ENCODE measurements at places on chromosomes 4 and X. TPM values are rescaled to one million over a fixed set of nuclear protein-coding genes. Genes with fewer than 3 reads are reported as not detected.

DNA sequence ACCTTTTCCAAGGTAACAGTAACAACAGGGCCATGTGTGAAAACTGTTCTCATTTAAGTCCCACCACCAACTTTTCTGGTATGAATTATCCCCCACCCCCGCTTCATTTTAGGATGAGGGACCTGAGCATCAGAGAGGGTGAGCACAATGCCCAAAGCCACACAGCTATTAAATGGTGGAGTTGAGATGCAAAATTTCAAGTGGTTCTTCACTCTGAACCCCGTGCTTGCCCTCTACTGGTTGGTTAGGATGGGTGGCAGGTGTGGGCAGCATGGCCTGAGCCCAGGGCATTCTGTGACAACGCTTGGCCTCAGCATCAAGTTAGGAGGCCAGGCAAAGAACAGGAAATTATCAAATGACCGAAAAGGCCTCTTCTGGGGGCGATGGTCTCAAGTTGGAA lies 33.5 kb downstream of the MED28 start:
- DNase-seq: peak; percentile 58

DNA sequence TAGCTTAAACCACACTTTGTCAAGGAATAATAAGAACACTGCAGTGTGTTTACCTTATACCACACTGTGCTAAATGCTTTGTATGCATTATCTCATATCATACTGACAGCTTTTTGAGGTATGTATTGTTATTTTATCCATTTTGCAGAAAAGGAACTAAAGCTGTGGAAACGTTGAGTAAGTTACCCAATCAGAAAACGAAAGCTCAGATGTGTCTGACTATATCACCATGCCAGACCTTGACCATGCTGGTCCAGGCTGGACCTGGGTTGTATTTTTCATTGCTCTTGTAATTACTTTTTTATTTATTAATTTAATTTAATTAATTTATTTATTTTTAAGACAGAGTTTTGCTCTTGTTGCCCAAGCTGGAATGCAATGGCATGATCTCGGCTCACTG lies 2.1 kb downstream of the HSD17B11 start:
- no peak for DNase-seq

DNA sequence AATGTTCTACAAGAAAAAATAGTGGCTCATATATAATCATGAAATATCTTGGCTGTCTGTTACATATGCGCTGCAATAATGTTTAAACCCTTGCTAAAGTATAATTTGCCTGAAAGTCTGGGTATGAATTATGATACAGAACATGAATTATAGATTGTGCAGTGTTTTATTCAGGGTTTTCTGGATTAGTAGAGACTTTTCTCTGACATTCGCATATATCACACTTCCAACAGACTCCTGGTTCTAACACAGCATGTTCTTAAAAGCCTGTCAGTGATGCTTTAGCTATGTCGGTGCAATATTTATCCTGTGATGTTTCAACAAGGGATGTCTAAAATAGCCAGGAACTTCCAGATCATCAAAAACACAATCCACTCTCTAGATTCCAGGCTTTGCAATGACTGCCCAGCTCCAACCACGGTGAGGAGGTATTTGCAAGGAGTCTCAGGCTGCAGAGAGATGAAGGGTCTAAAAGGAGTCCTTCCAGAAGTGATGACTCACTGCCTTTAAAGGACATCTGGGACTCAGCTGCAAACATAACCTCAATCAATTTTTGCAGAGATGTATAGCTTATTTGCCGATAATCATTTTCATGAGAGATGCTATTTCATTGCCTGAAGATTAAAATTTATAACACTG lies 69.4 kb downstream of the RWDD4 start:
- DNase-seq: no peak

- peak; percentile 2 for DNase-seq
Observed at GRCh38 chr4:131302108-131302507, 1847.0 kb upstream of the PCDH10 start.

- DNase-seq: no peak
Observed at GRCh38 chrX:151697522-151697921, 2.3 kb downstream of the PRRG3 start.

- DNase-seq: no peak
Observed at GRCh38 chr4:89657931-89658700, 178.8 kb downstream of the SNCA start.

DNA sequence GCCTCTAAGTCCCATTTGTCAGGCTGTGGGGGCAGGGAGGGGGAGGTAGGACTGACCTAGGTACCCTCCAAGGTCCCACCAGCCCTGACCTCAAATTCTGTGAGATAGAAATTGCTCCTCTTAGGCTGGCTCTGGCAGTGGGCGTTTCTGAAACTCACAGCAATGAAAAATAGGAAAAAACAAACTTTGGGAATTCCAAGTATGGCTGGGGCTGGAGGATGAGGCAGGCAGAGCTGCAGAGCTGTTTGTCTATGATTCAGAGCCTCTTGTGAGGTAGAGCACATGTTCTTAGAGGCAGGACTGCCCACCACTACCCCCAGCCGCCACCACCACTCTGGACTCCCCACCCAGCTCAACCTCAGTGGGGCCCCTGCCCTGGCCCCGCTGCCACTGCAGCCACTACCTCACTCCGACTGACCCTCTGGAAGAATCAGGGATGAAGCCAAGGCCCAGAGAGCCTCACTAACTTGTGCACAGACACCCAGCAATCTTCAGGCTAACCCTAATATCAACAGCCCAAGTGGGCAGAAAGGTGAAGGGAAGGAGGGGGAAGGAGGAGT lies 98.2 kb downstream of the PJA1 start:
- no peak for DNase-seq

GRCh38 chr4:122827258-122827878 lies 737 bp downstream of the FGF2 start:
- DNase-seq: peak; percentile 67

- DNase-seq: no peak
Observed at GRCh38 chr4:16830081-16830480, 68.4 kb downstream of the LDB2 start.

DNA sequence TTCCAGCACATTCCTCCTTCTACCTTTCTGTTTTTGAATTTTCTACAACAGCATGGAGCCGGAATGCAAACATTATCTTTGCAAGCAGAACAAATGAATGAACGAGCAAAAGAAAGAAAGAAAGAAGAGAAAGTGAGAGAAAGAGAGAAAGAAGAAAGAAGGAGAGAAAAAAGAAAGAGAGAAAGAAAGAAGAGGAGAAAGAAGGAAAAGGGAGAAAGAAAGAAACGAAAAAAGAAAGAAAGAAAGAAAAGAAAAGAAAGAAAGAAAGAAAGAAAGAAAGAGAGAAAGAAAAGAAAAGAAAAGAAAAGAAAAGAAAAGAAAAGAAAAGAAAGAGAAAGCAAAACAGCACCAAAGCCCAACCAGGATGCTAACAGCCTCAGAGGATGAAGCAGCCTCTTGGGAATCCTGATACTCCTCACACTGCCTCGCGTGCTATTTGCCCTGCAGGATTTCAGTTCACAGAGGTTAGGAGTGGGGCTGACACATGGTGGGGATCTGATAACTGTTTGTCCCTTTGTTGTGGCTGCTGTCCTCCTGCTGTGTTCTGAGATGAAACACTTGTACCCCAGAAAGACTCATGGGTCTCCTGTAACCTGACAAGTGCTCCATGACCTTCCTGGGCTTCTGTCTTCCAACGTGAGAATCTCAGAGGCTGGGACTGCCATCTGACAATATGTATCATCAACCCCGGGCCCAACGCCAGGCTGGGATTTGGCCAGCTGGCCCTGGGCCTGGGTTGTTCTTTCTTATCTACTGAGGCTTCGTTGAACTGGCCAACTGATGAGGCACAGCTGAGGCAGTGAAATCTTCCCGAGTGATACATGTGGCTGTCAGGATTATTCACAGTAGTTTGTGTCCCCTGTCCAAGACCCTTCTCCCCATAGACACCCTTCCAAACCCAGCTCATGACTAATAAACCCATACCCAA lies 61.0 kb downstream of the SEPSECS start:
- no peak for DNase-seq

DNA sequence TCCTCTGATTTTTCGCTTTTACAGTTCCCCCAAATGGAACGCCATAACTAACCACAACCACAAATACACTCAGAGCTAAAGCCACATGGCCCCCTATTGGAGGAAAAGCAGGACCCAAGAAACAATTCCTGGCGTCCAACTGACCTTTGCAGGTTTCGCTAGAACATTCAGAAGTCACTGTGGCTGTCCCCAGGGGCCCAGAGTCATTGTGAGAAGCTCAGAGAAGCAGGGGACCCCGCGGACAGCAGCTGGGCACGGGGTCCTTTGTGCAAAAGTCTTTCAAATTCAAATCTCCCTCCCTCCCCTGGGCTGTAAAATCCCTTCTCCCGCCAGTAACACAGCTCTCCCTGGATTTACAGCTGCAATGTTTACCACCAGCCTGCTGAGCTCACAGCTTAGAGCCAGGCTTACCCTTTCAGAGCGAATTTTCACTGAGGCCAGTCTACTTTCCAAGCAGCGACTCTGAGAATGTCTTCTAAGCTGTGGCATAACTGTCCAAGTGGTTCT lies 214.8 kb downstream of the CRLF2 start:
- peak; percentile 64 for DNase-seq

GRCh38 chr4:139177049-139177868 lies at the start of gene ELF2:
Gene ELF2 (minus strand): TSS chr4:139177218. CDS start chr4:139137701, 39,517 bp downstream.
- peak; percentile 96 for DNase-seq

GRCh38 chr4:148205476-148205875 lies 236.7 kb downstream of the NR3C2 start:
- no peak for DNase-seq

- no peak for DNase-seq
Observed at GRCh38 chr4:144518181-144518895, 127.6 kb upstream of the HHIP start.

- DNase-seq: no peak
Observed at GRCh38 chr4:15536552-15537499, 67.1 kb downstream of the CC2D2A start.

- DNase-seq: no peak
Observed at GRCh38 chr4:15425520-15425919, 2.3 kb upstream of the C1QTNF7 start.

- no peak for DNase-seq
Observed at GRCh38 chrX:107574054-107574683, 54.1 kb upstream of the PRPS1 start.

GAGE12E gene
- total RNA-seq: not detected

CENPVL1 gene
- 1.3 TPM for total RNA-seq

EDNRA gene
- total RNA-seq: 1.1 TPM

TMPRSS11F gene
- not detected for total RNA-seq

SUPT20HL2 gene
- not detected for total RNA-seq

GSX2 gene
- total RNA-seq: 1.4 TPM

DMRTC1 gene
- not detected for total RNA-seq

GPR82 gene
- not detected for total RNA-seq

FGG gene
- not detected for total RNA-seq

STOX2 gene
- total RNA-seq: 28.9 TPM

GALNTL6 gene
- total RNA-seq: 0.24 TPM

KLHL34 gene
- not detected for total RNA-seq
